Activated CD8-positive, alpha-beta T cell treated with anti-CD3 and anti-CD28 coated beads, Interleukin-2, amount 10 ng/mL, durations not matched to agents 7 days and 5 days (primary cell): ENCODE measurements at places on chromosomes 2 and 18.

- DNase-seq: no peak
Measured at GRCh38 chr2:231660860-231661259, 47.5 kb upstream of the PTMA start.

- no peak for DNase-seq
Measured at GRCh38 chr18:74331404-74331803, 15.8 kb downstream of the C18orf63 start.

DNA sequence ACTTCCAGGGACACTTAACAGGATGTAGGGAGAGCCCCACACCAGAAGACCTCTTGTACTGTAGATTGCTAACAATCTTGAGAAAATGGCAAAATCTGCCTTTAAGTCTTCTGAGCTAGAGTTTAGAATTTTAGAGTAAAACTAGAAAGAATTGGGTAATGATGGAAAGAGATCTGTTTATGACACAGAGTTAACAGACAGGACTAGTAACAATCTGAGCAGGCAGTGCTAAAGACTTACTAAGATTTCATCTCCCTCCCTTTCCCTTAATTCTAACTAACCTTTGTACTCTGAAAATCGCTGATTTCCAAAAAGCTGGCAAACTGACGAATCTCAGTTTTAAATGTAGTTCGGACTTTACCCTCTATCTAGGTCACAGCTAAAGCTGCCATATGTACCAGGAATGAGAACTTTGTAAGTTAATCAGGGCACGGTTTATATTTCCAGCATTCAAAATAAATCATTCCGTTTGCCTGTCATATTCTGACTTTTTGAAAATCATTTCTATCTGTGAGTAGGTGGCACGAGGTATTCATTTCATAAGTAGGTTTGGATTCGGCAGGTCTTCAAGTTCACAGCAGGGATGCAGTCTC lies 256.5 kb upstream of the EPAS1 start:
- DNase-seq: no peak

GRCh38 chr2:203338322-203338721 lies 10.1 kb downstream of the ABI2 start:
- DNase-seq: no peak

DNA sequence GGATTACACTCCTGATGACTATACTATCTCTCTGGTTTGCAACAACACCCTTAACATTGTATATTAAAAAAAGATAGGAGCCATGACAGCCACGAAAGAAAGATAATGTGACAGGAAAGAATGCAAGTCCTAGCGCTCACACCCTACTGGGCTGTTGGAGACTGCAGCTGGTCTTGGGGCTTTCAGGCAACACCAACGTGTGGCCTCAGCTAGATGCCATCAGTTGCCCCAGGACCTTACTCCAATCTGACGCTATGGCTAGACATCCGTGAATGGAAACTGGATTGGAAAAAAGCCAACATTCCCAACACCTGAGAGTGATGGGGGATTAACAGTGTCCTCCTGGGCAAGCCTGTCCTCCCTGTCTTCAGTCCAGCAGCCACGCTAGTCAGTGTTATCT lies 357.4 kb upstream of the GULP1 start:
- DNase-seq: no peak

DNA sequence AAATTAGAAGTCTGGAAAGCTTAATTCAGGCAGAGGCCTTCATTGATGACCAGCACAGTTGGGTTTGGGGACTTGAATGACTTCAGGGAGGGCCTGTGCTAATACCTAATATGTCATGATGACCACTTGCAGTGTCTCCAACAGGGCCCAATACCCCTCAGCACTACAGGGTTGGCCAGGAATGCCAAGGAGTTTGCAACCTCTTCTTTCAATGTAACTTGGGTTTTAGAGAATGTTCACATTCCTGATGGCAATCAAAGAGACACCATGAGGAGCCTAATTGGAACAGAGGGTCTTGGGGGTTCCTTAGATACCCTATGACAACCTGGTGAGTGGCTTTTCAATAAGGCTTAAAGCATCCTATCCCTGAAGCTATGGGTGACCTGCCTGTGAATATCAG lies 52.4 kb upstream of the ST8SIA3 start:
- DNase-seq: no peak

- DNase-seq: no peak
Measured at GRCh38 chr2:85770369-85770768, 16.6 kb downstream of the ATOH8 start.

GRCh38 chr18:58187674-58188073 lies 143.6 kb downstream of the NEDD4L start:
- DNase-seq: no peak

- no peak for DNase-seq
Measured at GRCh38 chr2:56248965-56249742, 65.4 kb downstream of the CCDC85A start.

DNA sequence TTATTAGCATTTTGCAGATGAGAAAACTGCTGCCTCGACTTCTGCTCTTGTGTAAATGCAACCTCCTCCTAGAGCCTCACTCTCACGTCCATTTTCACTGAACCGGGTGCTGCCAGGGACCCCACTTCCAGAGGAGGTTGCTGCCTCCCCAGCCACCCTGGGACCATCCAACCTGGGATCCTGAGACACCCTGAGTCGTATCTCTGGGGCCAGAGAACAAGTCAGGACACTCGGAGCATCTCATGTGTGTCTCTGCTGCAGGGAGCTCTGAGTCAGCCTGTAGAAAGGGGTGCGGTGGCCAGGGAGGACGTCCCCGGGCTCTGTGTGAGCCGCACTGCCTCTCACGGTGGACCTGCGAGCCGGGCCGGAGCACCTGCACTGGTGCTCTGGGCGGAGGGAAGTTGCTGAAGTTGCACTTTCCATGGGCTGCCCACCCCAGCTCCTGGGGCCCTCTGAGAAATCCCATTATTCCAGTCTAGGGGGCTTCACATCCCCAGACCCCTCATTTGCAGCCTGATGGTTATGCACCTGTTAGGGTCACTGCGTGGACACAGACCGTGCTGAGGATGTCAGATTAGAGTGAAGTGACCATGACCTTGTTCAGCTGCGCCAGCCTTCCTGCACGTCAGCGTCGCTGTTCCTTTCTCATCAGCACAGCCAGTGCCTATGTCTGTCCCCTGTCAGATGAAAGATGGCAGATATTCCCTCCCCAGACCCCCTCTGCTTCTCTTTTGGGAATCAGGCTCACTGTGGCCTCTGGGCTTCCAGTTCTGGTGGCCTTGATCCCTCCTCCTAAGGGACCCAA lies 230.4 kb downstream of the KLHL29 start:
- no peak for DNase-seq

GRCh38 chr2:120937686-120938044 lies 202.0 kb downstream of the GLI2 start:
- no peak for DNase-seq

GRCh38 chr18:70047931-70048603 lies 100.4 kb upstream of the CD226 start:
- DNase-seq: no peak

DNA sequence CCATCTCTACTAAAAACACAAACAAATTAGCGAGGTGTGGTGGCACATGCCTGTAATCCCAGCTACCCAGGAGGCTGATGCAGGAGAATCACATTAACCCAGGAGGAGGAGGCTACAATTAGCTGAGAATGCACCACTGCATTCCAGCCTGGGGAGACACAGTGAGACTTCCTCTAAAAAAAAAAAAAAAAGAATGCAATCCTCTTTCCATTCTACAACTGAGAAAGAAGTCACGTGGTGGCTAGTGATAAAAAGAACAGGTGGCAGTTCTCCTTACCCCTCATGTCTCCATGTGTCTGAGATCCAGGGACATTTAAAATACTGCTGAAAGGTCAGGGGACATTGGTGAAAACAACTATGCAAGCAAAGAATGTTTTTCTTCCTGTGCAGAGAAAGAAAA lies 24.4 kb upstream of the GPR39 start:
- DNase-seq: no peak

- no peak for DNase-seq
Measured at GRCh38 chr2:165634855-165635254, 159.2 kb downstream of the GALNT3 start.

DNA sequence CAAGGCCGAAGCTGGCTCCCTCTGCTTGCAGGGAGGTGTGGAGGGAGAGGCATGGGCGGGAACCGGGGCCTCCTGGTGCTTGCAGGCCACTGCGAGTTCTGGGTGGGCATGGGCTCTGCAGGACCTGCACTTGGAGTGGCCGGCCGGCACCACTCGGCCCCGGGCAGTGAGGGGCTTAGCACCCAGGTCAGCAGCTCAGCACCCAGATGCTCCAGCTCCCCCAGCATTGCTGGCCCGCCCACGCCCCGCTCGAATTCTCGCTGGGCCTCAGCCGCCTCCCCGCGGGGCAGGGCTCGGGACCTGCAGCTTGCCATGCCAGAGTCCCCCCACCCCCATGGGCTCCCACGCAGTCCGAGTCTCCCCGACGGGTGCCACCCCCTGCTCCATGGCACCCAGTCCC lies 176.2 kb upstream of the FAM98A start:
- no peak for DNase-seq

DNA sequence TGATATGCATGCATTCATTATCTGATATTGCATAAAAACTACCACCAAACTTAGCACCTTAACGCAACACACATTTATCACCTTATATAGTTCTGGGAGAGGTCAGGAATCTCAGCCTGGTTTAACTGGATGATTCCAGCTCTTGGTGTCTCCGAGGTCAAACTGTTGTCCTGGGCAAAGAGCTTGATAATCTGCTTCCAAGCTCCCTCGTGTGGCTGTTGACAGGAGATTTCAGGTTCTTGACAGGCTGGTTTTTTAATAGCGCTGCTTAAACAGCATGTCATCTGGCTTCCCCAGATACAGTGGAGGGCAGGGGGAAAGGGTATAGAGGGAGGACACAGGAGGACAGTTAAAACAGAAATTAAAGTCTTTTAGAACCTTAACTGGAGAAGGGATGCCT lies 785.0 kb downstream of the CNTNAP5 start:
- DNase-seq: no peak

- DNase-seq: no peak
Measured at GRCh38 chr18:76274468-76275289, 220.4 kb downstream of the ZNF516 start.

- no peak for DNase-seq
Measured at GRCh38 chr2:74239346-74239745, 40.9 kb downstream of the MTHFD2 start.

GRCh38 chr2:71730785-71731383 lies 277.5 kb downstream of the DYSF start:
- no peak for DNase-seq

DNA sequence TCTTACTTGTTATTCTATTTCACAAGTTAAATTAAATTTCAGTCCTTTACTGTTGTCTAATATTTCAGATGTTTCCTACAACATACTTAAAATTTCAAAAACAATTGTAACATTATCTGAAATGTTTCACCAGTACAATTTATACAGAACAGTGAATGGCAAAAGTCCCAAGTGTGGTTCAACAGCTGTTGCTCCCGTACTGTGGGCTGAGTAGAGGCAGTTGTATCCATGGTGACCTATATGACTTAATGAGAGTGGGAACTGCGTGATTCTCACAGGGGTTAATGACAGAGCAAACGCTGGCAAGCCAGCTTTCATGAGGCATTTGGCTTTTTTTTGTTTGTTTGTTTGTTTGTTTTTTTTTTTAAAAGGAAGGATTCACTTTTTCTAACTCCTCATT lies 5.3 kb upstream of the PLCL1 start:
- DNase-seq: no peak

DNA sequence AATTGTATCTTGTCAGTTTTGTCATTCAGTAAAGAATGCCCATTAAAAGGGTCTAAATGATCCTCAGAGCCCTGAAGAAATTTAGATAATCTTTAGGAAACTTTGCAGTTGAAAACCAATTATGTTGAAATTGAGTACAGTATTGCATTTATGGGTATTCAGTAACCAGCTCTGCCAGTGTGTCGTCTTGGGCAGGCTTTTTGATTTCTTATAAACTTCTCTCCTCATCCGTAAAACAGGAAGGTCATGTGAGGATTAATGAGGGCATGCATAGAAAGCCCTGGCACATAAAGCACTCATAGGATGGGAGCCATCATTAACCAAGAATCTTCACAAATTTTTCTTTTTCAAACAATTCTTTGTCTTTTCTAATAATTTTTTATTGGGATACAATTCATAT lies 14.8 kb downstream of the PNO1 start:
- no peak for DNase-seq

DNA sequence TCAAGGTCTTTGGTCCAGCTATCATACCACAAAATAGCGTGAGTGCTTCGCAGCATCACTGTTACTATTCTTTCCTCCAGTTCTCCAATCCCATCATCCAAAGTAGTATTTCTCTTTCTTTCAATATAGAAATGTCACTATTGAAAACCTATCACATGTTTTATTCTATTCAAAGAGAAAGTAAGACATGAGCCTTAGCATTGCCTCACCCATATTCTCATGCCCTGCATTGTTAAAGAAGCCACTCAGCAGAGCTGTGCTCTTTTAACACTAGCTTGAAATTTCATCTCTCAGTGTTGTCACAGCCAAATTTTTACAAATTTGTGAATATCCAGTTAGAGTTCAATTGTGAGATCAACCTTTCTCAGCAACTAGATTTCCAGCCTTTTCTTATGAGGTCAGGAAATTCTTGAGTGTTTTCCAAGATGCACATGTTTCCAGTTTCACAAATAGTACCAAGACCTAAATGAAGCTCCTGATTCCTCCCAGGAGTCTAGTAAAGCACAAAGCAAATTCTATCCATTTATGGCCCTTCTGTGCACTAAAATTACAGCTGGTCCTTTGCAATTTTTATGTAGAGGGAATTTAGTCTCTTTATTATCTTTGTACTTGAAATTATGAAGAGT lies 343.7 kb downstream of the SPAG16 start:
- no peak for DNase-seq

- peak; percentile 4 for DNase-seq
Measured at GRCh38 chr18:75275226-75275625, 64.6 kb downstream of the TSHZ1 start.

DNA sequence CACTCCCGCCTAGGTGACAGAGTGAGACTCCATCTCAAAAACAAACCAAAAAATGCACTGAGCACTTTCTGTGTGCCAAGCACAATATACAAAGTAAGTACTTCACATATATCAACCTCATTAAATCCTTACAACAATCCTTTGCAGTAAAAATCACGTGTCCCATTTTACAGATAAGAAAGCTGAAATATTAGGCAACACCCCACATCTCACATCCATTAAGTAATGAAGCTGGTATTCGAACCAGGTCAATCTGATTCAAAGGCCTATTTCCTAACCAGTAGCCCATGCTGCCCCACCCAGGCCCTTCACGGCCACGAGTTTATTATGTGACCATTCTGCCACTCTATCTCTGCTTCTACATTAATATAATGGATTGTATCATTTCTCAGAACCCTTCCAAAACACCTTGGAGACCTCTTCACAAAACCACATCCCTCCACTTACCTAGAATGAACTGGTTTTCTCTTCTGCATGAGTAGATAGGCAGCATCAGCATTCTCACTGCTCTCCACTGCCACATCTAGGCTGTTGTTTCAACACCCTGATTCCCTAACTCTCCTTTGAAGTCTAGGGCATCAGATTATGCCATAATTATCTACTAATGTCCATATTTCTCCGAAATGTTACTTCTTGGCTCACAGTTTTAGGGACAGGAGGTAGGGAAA lies 3.1 kb upstream of the EXOC6B start:
- peak; percentile 51 for DNase-seq

- no peak for DNase-seq
Measured at GRCh38 chr2:82986899-82987298, 1472.2 kb downstream of the SUCLG1 start.
